ENCODE measurements at places on chromosomes 3 and 15. TPM values are rescaled to one million over a fixed set of nuclear protein-coding genes. Genes with fewer than 3 reads are reported as not detected.
A peak's percentile ranks its signal among the peaks of the same experiment; 100 is the strongest.

GRCh38 chr15:93261845-93262244, 172.8 kb upstream of the RGMA start:
- peaks cover 21% of the 10 kb centered on the region for H3K4me1 ChIP-seq
- no peaks in the 10 kb centered on the region for H3K27me3 ChIP-seq
- no peaks in the 10 kb centered on the region for H3K36me3 ChIP-seq
- H3K27ac ChIP-seq, result no peak overlapping the region
- H3K4me3 ChIP-seq, result no peak overlapping the region
- DNase-seq, result no peak

DNA sequence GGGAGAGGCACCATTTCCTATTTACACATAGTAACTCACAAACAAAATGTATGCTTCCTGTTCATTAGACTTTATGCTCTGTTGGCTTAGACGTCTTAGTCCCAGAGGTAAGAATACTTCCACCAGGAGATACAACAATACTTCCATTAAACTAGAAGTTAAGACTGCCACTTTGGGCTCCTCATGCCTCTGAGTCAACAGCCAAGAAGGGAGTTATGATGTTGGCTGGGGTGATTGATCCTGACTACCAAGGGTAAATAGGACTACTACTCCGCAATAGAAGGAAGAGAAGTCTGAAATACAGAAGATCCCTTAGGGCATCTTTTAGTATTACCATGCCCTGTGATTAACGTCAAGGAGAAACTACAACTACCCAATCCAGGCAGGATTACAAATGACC, 43.5 kb upstream of the ABI3BP start:
- H3K4me1 ChIP-seq, result no peaks in the 10 kb centered on the region
- H3K36me3 ChIP-seq, result no peaks in the 10 kb centered on the region
- H3K27me3 ChIP-seq, result no peaks in the 10 kb centered on the region
- no peak overlapping the region for H3K4me3 ChIP-seq
- no peak overlapping the region for H3K27ac ChIP-seq

DNA sequence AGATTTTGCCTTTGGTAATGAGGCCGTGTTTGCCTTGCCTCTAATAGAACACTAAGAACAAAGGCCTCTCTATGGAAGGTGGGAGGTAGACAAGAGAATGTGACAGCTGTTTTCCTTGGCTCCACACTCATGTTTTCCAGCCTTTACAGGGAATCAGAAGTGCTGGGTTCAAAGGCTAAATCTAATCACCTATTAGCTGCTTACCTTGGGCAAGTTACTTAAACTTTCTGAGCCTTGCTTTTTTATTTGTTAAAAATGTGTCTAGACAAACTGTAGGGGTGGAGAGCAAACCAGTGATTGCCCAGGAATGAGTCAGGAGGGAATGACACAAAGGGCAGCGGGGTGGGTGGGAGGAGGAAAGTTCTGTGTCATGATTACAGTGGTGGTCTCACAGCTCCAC, 179.0 kb downstream of the P3H2 start:
- no peak overlapping the region for H3K27ac ChIP-seq
- no peaks in the 10 kb centered on the region for H3K4me1 ChIP-seq
- no peaks in the 10 kb centered on the region for H3K36me3 ChIP-seq

GRCh38 chr15:29849218-29849617, 26.9 kb upstream of the TJP1 start:
- no peak overlapping the region for H3K4me3 ChIP-seq
- DNase-seq, result no peak
- no peaks in the 10 kb centered on the region for H3K27me3 ChIP-seq
- H3K27ac ChIP-seq, result no peak overlapping the region

GRCh38 chr15:23762026-23762425, 74.9 kb upstream of the NDN start:
- peak overlapping the region; percentile 84 for H3K4me3 ChIP-seq
- no peaks in the 10 kb centered on the region for H3K27me3 ChIP-seq
- peaks cover 68% of the 10 kb centered on the region for H3K4me1 ChIP-seq
- DNase-seq, result peak; percentile 21
- peaks cover 24% of the 10 kb centered on the region for H3K36me3 ChIP-seq

DNA sequence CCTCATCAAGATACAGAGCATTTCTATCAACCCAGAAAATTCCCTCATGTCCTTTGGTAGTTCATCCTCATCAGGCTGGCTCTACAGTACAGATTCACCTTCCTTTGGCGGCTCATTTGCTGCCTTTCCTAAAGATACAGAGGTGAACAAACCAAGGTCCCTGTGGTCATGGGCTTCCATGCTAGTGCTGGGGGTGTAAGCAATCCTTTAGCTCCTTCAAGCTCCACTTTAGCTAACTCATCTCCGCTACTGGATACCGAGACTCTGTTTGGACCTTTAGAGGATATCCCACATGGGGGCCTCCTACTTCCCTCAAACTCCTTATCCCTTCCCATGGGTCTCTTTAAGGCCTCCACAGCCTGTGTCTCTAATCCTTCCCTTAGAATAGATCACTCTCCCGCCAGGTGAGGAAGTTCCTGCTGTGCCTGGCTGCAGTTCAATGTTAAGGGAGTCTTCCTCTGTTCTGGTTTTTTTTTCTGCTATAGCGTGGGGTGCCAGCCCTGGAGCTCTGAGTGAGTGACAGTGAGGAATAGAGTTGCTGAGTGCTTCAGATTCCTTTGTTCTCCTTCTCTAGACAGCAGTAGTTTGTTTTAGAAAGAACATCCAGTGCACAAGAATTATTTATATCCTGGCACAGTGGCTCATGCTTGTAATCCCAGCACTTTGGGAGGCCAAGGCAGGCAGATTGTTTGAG, 30.7 kb downstream of the CLEC3B start:
- H3K27me3 ChIP-seq, result no peaks in the 10 kb centered on the region
- H3K36me3 ChIP-seq, result no peaks in the 10 kb centered on the region
- no peak for DNase-seq
- H3K4me1 ChIP-seq, result peaks cover 17% of the 10 kb centered on the region
- H3K27ac ChIP-seq, result no peak overlapping the region

DNA sequence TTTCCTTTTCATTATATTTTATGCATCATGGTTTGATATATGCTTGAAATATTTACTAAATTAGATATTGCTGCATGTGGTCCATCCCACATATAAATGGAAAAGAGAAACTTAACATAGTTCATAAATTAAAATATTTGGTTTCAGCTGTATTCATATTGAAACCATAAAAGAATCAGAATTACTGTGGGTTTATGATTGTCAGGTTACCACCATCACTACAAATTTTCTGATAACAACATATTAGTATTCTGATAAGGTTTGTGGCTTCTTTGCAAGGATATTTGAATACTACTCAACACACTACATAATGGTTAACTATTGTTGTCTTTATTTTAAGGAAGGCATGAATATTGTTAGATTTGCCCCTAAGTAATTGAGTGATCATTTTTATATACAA, 235.5 kb downstream of the UBE2E2 start:
- no peak overlapping the region for H3K27ac ChIP-seq
- DNase-seq, result no peak
- no peaks in the 10 kb centered on the region for H3K27me3 ChIP-seq

DNA sequence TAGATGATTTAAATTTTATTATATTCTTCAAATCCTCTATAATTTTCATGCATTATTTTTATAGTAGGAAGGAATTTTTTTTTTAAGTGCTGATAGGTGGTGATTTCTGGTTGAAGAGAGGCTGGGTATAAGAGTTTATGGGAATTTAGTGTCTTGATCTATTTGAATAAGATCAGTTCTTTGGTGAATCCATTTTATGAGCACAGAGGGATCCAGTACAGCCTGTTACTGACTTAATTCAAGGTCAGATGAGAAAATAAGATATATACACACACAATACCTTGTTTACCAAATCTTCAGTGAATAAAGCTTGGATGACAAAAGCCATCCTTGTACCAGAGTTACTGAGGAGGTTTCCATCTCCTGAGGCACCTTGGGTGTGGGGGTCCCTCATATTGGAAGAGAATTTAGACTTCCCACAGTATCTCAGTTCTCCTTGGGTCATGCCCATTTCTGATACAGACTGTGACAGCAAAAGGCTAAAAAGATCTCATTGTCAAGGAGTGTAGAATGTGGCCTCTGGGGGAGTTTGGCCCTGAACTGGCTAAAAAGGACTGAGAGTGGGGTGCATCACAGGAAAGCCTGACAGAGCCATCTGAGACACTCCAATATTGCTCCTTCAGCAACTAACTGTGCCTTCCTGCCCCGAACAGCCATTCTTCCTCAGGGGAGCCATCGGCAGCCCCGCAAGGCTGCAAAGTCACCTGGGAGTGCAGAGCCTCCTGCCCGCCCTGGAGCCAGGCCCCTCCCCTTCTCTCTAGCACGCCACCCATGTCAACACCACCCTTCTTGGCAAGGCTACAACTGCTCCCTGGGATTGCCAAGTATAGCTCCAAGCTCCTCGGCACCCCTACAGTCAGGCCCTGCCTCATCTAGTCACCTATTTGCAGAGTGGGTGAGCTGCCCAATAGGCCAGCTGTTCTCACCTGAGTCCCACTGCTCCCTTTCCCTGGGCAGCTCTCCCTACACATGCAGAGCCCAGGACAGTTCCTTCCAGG, 43.1 kb upstream of the HACD2 start:
- H3K27ac ChIP-seq, result no peak overlapping the region
- no peak for DNase-seq
- no peak overlapping the region for H3K4me3 ChIP-seq
- no peaks in the 10 kb centered on the region for H3K27me3 ChIP-seq
- H3K4me1 ChIP-seq, result peaks cover 8% of the 10 kb centered on the region

Gene UNC13C
- 1.5 TPM for total RNA-seq

Gene ITGA11
- total RNA-seq, result 0.51 TPM

Gene TMEM266
- total RNA-seq, result 0.34 TPM

Gene RBPMS2
- total RNA-seq, result 40.5 TPM

Gene UBE2E2
- 24.2 TPM for total RNA-seq

Gene ANKRD63
- total RNA-seq, result not detected
